ENCODE measurements at places on chromosomes 1 and 21.

GRCh38 chr21:45064091-45064490 is 10.3 kb upstream of the ADARB1 start:
- H3K36me3 ChIP-seq = no peaks in the 10 kb centered on the region
- DNase-seq = no peak
- H3K27me3 ChIP-seq = no peaks in the 10 kb centered on the region
- H3K4me1 ChIP-seq = peaks cover 9% of the 10 kb centered on the region
- no peak overlapping the region for H3K27ac ChIP-seq

DNA sequence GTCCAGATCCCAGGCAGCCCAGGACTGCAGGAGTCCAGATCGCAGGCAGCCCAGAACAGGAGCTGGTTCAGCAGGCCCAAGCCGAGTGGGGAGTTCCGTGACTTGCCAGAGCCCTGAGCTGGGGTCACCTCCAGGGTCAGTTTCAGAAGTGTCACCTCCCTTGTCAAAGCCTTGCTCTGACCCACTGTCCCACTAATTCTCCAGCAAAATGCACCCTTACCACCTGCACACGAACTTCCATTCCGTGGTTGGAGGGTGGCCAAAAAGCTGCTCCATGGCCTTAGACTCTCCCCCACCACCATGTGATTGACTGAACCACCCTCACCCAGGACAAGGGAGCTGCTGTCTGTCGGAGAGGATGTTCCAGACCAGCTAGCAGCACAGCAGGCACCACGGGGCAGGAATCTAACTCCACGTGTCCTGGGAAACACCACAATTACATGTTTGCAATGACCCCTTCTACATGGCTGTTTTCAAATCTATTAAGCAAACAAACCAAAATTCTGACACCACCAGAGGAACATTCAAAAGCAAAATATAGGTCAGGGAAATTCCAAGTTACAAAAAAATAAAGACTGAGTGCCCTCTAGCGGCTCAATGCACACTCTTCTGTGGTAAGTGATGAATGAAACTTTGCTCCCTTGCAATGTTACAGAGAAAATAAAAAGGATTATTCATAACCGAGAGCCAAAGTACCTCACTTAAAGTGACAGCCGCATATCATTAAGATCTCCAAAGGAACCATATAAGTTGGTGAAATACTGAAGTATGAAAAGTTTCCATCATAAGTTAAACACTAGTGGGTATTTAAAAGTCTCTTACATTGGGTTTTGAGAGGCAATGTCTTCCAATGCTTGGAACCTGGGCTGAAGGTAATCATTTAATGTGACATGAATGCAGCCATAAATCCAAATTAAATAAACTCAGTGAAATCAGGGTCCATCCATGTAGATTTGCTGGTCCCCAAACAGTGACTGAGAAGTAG is 76.3 kb downstream of the NPHP4 start:
- H3K4me3 ChIP-seq = no peak overlapping the region
- peaks cover 8% of the 10 kb centered on the region for H3K4me1 ChIP-seq
- no peak for DNase-seq
- H3K36me3 ChIP-seq = no peaks in the 10 kb centered on the region
- H3K27ac ChIP-seq = no peak overlapping the region

DNA sequence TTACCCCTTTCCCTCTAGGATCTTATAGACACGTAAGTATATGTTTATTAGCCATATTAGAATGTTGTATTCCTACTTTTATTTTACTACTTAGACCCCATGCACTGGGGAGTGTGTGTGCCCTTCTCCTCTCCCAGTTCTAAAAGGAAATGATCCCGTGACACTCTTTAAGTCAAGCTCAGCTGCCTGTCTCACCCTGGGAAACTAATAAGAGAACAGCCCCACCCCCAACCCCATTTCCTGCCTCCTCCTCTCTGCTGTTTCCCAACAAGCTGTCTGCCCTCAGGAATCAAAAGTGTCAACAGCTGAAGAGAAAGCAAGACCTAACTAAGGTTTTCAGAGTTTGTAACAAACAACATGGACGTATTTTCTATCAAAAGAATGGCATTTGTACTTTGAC is 92.6 kb upstream of the VAV3 start:
- no peaks in the 10 kb centered on the region for H3K36me3 ChIP-seq
- no peak overlapping the region for H3K4me3 ChIP-seq
- no peaks in the 10 kb centered on the region for H3K4me1 ChIP-seq
- no peak overlapping the region for H3K27ac ChIP-seq
- H3K27me3 ChIP-seq = no peaks in the 10 kb centered on the region

GRCh38 chr1:65330021-65330420 is 20.7 kb downstream of the DNAJC6 start:
- no peak overlapping the region for H3K27ac ChIP-seq
- DNase-seq = peak; percentile 31
- H3K4me1 ChIP-seq = no peaks in the 10 kb centered on the region
- no peaks in the 10 kb centered on the region for H3K27me3 ChIP-seq

DNA sequence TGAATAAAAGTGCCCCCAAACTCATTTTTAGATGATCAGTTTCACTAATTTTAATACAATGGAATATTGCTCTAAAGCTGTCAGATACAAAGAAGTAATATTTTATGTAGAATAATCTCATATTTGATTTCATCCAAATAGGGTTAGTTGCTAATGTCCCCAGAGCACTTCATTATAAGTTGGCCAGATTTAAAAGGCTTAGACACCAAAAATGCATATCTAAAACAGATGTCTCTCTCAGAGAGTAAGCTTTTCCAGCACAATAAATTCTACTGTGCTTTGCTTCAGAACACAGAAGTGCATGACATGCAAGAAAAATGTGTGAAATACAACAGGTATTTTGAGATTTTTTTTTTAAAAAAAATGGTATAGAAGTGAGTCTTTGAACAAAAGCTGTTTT is 194.2 kb downstream of the LRRIQ3 start:
- no peaks in the 10 kb centered on the region for H3K4me1 ChIP-seq
- no peak for DNase-seq
- H3K27me3 ChIP-seq = no peaks in the 10 kb centered on the region
- H3K27ac ChIP-seq = no peak overlapping the region
- H3K4me3 ChIP-seq = no peak overlapping the region
- H3K36me3 ChIP-seq = no peaks in the 10 kb centered on the region

- H3K27me3 ChIP-seq = no peaks in the 10 kb centered on the region
- peak overlapping the region; percentile 68 for H3K27ac ChIP-seq
- no peak overlapping the region for H3K4me3 ChIP-seq
- peaks cover 8% of the 10 kb centered on the region for H3K36me3 ChIP-seq
These were observed 10.8 kb upstream of the ASCL5 start for GRCh38 chr1:201137579-201138310.

- no peaks in the 10 kb centered on the region for H3K27me3 ChIP-seq
- peaks cover 5% of the 10 kb centered on the region for H3K36me3 ChIP-seq
- peak overlapping the region; percentile 100 for H3K27ac ChIP-seq
- H3K4me3 ChIP-seq = peak overlapping the region; percentile 90
These were observed 8.3 kb downstream of the CDKN2C start for GRCh38 chr1:50978144-50978851.

DNA sequence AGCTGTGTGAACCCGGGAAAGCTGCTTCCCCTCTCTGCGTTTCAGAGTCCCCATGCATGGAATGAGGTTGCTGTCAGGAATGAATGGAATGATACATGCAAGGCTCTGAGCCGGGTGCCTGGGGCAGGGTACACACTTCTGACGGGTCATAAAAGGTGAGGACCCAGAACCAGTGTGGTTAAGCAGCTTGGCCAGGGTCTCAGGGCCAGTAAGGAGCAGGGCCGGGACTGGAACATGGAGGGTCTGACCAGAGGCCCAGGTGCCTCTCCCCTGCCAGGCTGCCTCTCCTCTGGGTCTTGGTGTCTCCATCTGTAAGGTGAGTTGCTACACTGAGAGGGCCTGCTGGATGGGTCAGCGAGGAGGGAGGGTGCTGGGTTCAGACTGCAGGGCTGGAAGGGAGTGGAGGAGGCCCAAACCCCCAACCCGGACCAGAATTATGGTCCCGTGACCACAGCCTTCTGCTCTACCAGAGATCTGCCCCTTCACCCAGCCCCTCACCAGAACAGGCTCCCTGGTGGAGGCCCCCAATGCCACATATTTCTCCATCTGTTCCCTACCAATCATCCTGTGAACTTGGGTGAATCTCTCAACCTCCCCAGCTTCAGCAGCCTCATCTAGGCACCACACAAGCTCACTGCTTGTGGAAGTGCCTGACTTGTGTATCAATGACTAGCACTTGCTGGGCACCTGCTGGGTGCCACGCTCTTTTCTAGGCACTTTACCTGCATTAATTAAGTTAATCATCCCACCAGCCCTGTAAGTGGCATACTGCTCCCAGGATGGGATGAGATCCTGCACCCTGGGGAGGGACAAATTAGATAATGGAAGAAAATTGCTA is 16.2 kb upstream of the LRP8 start:
- H3K4me3 ChIP-seq = no peak overlapping the region
- H3K27me3 ChIP-seq = peaks cover 45% of the 10 kb centered on the region
- H3K27ac ChIP-seq = no peak overlapping the region
- no peaks in the 10 kb centered on the region for H3K4me1 ChIP-seq

- H3K36me3 ChIP-seq = no peaks in the 10 kb centered on the region
- no peak overlapping the region for H3K4me3 ChIP-seq
These were observed 88.2 kb upstream of the GRIK1 start for GRCh38 chr21:30027986-30028385.

DNA sequence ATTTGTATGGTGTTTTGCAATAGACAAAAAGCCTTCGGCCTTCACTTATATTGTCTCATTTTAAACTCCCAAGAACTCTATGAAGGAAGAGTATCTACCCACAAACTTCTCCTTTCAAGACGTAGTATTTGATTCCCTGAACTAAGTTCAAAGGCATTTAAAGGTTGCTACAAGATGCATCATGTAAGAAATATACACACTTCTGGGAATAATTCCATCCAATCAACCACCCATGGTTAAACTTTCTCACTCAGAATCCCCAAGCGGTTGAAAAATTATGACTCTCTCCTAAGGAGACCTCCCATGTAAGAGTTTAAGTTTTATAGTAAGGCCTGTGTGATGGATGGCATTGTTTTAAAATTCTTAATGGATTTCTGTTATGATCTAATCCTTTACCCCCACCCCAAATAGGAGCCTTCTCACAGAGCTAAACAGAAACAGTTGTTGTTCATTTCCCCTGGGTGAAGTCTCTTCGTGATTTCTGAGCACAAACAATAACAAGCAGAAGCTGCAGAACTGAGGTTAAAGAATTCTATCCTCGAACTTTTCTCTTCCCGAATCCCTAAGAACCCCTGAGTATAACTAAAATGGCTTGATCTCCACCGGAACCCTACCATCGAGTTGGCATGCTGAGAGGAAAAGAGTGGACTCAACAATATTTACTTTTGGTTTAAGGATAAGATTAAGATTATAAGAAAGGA is 185.0 kb downstream of the TGFBR3 start:
- H3K27me3 ChIP-seq = no peaks in the 10 kb centered on the region
- H3K27ac ChIP-seq = peak overlapping the region; percentile 42
- peaks cover 31% of the 10 kb centered on the region for H3K4me1 ChIP-seq
- DNase-seq = no peak

GRCh38 chr1:21607549-21608529 is 61.3 kb downstream of the RAP1GAP start:
- H3K4me1 ChIP-seq = peaks cover 6% of the 10 kb centered on the region
- no peak for DNase-seq

DNA sequence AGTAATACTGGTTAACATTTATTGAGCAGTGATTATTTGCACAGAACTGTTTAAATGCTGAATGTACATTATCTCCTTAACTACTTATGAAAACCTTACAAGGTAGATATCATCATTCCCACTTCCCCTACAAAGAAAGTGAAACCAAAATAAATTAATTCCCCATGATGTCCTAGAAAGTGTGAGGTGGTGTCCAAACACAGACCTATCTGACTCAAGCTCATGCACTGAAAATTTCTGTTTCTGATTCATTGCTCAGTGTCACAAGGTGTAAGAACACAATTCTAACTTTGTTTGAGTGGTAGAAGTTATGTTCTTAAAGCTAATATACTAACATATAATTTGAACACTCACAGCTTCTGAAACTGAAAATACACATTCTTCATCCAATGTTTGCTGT is 178.7 kb downstream of the MRPL39 start:
- no peak overlapping the region for H3K4me3 ChIP-seq
- H3K27ac ChIP-seq = no peak overlapping the region
- H3K4me1 ChIP-seq = no peaks in the 10 kb centered on the region

DNA sequence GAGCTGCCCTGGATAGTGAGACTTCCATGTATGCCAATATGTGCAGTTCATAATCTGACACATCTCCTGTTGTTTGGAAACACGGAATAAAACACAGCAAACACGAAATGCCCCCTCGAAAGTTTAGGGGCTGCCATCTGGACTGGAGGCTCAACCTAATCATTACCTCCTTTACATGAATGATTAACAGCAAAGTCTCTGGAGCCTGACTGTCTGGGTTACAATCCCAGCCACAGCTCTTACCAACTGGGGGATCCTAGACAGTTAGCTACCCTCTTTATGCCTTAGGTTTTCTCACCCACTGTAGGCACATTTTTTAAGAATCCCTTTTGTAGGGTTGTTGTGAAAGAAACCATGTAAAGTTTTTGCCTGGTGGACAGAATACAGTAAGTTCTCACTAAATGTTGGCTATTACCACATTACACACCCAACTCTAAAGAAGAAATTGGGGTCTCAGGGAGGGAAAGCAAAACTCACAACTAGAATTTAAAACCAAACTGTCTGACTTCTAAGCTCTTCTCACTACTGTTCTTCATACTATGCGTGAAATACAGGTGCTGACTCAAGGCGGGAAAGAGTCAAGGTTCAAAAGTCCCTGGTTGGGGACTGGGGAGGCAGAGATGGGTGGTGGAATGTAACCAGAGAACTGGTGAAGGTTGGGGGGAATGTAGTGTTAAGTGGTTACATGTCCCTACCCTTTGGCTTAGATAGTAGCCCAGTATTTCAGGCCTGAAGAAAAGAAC is 24.2 kb downstream of the CYP4A22 start:
- DNase-seq = peak; percentile 60
- no peaks in the 10 kb centered on the region for H3K4me1 ChIP-seq
- H3K4me3 ChIP-seq = no peak overlapping the region

DNA sequence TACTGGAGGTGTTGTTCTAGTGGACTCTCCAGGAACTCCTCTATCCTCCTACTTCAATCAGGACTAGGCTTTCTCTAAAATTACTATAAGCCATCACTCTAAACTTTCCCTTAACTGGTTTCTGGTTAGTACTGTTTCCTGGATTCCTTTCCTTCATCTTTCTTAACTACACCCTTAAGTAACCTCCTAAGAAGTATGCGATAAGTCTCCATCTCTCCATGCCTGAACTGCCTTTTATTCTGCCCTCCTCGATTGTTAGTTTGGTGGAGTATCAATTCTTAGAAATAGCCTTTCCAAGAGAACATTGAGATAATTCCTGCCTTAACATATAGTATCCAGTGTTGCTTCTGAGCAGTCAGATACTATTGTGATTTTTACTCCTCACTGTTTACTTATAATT is 162.9 kb upstream of the PDE4B start:
- no peaks in the 10 kb centered on the region for H3K27me3 ChIP-seq
- no peak for DNase-seq
- no peaks in the 10 kb centered on the region for H3K4me1 ChIP-seq
- H3K4me3 ChIP-seq = no peak overlapping the region
- no peaks in the 10 kb centered on the region for H3K36me3 ChIP-seq
- H3K27ac ChIP-seq = no peak overlapping the region
